Fibroblast of skin of back (primary cell): ENCODE measurements at places on chromosomes 16 and 17.
A peak's percentile ranks its signal among the peaks of the same experiment; 100 is the strongest.

- DNase-seq: no peak
Measured at GRCh38 chr16:80117556-80118130, 423.1 kb upstream of the DYNLRB2 start.

GRCh38 chr17:53707566-53707965 is 115.2 kb upstream of the KIF2B start:
- DNase-seq: no peak

- DNase-seq: peak; percentile 75
Measured at GRCh38 chr16:86984991-86985647, 332.1 kb downstream of the C16orf95 start.

DNA sequence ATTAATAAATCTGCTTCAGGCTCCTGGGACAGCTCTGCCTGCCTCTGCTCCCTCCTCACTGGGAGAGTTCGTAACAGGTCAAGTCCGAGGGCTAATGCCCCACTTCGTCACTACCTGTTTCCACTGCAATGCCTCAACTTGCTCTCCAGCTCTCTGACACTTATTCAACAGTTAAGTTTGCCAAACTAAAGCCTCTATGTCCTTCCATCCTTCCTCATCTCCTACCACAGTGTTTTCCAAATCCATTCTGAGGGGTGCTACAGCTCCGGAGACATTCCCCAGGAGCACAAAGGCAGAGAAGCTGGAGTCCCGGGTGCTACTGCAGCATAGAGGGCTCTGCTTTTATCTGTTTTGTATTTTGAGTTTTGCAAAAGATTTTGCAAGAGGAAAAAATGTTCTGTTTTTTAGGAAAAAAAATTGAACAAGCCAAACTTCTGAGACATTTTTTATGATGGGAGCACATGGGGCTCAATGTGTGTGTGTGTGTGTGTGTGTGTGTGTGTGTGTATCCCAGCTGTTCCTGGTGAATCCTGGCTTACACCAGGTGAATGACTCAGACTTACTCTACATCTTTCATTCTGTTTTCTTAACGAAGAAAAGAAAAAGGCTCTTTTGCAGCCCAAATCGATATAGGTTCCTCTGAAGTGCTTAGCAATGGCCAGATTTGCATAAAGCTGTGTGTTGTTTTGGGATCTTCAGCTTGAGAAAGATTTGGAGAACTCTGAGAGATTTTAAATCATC is 46.1 kb upstream of the MYOCD start:
- DNase-seq: peak; percentile 45
